ENCODE measurements at places on chromosomes 4 and X.

- DNase-seq: no peak
These were observed 194.7 kb upstream of the CXorf51B start for GRCh38 chrX:146614663-146615478.

- DNase-seq: peak; percentile 55
These were observed 1.6 kb downstream of the PPP3CA start for GRCh38 chr4:101345596-101346350.

DNA sequence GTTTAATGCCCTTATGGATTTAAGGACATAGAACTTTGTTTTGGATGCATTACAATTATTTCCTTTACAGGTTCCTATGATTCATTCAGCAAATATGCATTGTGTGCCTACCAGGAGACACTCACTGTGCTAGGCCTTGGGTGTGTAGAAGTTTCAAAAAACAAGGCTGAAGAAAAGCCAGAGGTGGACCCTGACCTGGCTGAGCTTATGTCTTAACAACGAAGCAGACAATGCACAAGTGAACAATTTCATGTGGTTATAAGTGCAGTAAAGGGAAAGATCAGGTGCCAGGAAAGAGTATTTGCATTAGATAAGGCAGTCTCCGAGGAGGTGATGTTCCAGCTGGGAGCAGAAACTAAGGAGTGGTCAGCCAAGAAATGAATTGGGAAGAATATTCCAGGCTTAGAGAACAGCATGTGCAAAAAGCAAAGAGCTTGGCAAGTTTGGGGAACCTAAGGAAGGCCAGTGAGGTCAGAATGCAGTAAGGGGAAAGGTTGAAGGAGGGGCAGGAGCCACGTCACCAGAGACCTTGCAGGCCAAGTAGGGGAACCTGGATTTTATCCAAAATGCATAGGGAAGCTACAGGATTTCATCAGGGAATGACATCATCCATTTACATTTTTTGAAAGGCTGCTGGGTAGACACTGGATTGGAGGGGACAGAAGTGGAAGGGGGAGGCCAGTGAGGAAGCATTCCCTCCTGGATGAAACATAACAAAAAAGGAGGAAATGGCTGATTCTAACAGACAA is 193.6 kb downstream of the SOWAHB start:
- DNase-seq: no peak

DNA sequence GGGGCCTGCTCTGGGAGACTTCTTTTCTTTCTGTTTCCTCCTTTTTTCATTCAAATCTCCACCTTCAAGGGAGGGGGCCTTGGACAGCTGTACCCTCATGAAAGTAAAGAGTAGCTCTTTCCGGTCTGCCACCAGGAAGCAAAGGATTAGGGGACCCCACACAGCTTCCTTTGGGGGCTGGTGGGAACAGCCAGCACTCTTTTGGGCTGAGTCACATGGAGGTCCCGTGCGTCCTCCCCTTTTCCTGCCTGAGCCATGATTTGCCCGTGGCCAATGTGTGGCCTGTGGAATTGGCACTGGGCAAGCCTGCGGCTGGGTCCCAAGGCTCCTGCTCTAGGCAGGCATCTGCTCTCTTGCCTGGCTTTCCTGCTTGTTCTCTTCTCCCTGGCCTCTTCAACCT is 65.5 kb downstream of the FHDC1 start:
- no peak for DNase-seq

- peak; percentile 4 for DNase-seq
These were observed 247.6 kb downstream of the CBLL2 start for GRCh38 chrX:22520128-22520828.

DNA sequence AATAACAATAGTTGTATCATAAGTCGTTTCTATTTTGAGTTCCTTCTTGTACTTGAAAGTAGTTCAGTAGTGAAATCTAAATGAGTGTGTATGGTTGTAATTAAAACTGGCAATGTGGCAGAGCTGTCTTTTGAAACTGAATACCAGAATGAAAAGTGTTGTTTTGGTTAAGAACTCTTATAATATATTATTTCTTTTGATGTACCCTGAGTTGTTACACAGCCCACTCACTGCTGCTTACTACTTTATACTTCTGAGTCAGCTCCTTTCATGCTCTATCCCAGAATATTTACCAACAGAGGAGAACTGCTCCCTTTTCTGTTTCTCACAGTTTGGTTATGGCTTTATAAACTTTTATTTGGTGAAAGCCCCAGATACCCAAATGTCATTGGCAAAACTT is 28.8 kb downstream of the FAM199X start:
- DNase-seq: no peak

- DNase-seq: no peak
These were observed 96.4 kb upstream of the IQCM start for GRCh38 chr4:149912000-149912399.

GRCh38 chrX:53239474-53239873 is 14.5 kb upstream of the KDM5C start:
- DNase-seq: peak; percentile 60

DNA sequence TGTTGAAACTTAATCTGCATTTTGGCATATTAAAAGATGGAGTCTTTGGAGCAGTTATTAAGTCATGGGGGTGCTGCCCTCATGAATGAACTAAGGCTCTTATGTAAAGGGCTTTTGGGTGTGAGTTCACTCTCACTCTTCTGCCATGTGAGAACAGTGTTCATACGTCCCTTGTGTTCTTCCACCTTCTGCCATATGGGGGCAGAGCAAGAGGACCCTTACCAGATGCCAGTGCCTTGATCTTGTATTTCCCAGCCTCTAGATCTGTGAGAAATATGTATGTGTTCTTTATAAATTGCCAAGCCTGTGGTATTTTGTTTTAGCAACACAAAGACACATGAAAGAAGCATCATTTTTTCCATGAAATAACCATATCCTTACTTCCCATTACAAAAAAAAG is 213.9 kb downstream of the SPOCK3 start:
- peak; percentile 5 for DNase-seq

GRCh38 chrX:125131164-125131563 is 188.5 kb upstream of the TEX13C start:
- peak; percentile 16 for DNase-seq

DNA sequence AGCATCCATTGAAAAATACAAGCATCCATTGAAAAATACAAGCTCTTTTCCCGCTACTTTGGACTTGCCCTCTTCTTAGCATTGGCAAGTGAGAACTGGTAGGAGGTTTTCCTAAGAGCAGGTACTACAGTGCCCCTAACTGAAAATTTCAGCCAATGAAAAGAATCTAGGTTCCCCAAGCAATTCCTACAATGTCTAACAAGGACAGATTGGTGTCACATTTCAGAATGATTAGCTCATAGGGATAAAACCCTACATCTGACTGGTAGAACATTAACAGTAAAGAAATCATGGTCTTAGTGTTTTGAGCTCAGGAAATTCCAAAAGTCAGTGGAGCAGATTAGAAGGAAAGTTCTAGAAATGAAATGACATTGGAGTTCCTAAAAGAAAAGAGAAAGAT is 68.6 kb upstream of the QRFPR start:
- no peak for DNase-seq

DNA sequence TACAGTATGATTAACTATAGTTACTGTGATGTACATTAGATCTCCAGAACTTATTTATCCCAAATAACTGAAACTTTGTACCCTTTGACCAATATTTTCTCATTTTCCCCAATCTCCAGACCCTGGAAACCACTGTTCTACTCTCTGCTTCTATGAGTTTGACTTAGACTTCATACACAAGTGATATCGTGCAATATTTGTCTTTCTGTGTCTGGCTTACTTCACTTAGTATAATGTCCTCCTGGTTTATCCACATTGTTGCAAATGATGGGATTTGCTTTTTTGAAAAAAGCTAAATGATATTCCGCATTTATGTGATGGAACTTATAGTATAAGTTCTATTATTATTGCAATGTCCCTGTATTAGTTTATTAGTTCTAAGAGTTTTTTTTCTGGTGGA is 81.8 kb upstream of the SOD3 start:
- DNase-seq: no peak

DNA sequence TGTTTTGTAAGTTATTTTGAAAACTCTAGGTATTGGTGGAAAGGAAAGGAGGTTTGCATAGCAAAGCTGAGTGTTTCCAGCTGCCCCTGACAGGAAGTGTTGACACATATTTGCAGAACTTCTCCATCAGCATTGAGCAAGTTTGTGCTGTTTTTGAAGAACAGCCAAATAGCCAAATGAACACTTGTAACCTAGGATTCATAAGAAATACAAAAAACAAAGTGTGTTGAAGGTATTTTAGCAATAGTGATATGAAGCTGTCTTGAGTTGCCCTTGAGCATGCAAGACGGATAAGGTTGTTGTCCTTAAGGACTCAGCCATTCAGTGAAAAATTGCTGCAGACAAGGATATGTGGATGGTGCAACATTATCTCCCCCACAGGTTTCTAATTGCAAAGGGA is 68.3 kb upstream of the PGM2 start:
- DNase-seq: peak; percentile 54

- DNase-seq: no peak
These were observed 16.8 kb upstream of the GPR82 start for GRCh38 chrX:41707218-41707617.

DNA sequence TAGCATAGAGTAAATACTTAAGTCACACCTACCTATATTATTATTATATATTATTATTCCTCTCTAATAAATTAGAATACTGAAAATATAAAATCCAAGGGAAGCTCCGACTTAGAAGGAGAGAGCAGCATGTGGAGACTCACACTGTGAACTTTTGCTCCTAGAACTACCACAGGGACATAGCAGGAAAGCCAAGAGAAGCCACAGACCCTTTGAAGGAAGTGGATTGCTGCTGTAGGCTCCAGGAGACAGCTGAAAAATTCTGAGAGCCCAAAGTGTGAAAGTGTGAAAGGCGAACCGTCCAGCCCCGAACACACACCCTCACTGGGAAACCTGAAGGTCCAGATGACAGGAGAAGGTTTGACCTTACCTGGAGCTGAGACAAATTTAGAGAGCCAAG is 177.0 kb downstream of the FAM13A start:
- no peak for DNase-seq

DNA sequence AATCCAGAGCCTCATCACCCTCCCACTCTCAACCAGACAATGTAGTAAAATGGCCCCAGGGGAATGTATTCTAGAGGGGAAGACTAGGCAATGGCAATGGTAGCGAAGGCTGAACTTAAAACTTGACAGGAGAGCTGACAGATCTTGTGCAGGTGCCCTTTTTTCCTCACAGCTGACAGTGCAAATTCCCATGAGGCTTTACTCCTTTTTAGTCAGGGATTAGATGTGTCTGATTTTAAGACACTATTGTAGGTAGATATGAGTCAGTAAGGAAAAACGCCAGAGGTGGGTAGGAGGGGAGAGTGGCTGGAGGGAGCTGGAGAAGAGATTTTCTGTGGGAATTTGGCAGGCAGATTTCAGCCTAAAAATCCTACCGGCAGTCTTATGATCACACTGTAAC is 10.7 kb downstream of the CAPN6 start:
- DNase-seq: no peak

DNA sequence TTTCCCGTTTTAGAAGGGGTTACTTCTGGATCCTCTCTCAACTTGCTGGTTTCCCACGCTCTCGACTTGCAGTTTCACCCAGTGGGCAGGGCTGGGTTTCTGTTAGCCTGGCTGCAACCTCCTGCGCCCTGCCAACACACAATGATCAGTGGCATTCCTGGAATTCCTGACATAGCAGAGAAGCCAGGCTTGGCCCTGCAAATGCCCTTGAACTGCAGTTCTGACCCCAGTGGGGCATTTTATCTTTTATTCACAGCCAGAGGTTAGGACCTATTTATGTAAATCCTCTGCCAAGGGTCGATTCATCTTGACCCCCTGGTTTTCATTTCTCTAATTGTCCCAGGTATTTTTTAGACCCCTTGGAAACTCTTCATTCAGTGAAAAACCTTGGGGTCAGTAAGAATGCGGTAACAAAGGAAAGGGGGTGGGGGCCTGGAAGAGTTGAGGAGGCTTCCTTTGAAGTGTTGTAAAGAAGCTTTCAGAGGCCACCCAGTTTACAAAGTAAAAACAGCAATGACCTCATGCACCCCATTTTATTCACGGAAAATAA is 217.6 kb downstream of the ZNF674 start:
- DNase-seq: no peak

DNA sequence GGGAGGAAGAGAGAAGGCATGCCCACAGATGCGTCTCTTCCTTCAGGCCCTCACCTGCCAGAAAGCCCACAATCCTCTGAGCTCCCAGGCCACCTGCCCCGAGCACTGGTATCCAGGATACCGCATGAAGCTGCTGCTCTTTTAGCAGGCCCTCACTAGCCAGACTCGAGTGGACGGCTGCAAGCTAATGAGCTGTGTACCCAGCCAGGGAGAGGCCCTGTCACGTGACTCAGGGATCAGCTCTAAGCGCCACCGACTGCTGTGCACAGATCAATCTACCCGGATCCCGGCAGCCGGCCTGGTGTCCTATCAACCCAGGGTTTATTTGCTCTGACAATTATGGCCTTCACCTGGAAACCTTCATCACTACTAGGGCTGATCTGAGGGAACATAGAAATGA is 39.0 kb downstream of the BCOR start:
- DNase-seq: no peak

DNA sequence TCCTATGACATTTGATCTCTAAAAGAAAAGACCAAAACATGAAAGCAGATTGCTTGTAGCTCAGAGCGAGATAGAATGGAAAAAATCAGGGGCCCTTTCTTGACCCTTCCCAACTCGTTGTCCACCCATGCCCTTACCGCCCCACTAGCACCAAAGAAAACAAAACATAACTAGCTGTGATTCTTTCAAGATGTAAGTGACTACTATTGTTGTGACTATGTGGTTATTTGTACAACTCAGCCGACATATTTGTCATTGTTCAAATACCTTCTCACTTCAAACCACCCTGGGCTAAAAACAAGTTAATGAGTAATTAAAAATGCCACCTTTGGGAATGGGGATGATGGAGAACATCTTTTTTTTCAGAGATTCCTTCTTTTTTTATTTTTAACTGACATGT is 171.2 kb upstream of the GPC4 start:
- no peak for DNase-seq

DNA sequence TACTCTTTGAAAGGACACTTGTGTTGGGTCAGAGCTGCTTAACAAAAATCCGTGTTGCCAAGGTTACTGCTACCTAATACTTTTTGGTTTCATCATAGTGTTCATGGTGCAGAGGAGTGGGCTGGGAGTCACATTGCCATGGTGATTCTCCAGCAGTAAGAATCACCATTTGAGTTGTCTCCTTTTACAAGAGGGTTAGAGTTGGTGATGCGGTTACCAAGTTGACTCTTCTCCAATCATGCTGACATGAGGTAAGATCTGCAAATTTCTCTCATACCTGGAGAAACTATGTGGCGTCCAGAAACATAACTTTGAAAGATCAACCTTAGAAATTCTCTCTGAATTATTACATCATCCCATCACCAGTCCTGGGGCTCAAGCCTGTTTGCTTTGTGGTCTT is 242.9 kb upstream of the CNKSR2 start:
- no peak for DNase-seq

DNA sequence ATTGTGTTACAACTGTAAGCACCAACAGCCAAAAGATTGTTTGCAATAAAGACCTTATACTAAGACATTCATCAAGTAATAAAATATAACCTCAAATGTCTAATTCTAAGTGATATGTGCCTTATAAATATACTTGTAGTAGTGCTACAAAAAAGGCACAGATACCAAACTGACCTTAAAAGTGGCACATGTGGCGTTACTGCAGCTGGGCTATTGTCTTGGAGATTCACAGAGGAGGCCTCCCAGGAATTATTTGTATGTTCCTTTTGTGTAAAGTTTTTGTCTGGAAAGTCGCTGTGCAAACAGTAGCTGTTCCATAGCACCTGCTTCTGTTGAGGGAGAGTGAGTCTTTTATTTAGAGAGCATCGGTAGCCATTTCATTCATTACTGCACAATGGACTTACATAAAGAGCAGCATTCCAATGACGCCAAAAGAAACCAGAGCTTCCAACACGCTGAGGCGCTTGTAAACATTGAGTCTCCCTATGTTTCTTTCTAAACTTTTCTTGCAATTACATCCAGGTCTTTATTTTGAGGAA is 143.7 kb downstream of the RPA4 start:
- DNase-seq: no peak

- no peak for DNase-seq
These were observed 38.6 kb downstream of the TRPC5OS start for GRCh38 chrX:111914398-111915090.
